Stimulated activated CD8-positive, alpha-beta memory T cell treated with anti-CD3 and anti-CD28 coated beads, Interleukin-15, amount 100 ng/mL, for 1 hour (primary cell): ENCODE measurements at places on chromosomes 5 and 9.

- DNase-seq, result no peak
These were observed 89.3 kb downstream of the NTRK2 start for GRCh38 chr9:84758817-84759216.

DNA sequence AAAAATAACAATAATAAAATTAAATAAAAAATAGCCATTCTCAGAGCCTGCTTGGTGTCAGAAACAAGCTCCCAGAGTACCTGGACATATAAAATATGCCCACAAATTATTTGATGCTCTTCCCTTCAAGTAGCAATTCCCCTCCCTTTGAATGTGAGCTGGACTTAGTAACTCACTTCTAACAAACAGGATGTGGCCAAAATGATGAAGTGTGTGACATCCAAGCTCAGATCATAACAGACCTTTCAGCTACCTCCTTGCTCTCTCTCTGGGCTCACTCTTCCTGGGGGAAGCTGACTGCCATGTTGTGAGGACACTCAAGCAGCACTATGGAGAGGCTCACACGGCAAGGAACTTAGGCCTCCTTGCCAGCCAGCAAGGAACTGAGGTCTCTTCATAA is 69.0 kb downstream of the SPRY4 start:
- DNase-seq, result no peak

GRCh38 chr5:64299805-64300204 is 134.2 kb downstream of the RNF180 start:
- DNase-seq, result no peak

DNA sequence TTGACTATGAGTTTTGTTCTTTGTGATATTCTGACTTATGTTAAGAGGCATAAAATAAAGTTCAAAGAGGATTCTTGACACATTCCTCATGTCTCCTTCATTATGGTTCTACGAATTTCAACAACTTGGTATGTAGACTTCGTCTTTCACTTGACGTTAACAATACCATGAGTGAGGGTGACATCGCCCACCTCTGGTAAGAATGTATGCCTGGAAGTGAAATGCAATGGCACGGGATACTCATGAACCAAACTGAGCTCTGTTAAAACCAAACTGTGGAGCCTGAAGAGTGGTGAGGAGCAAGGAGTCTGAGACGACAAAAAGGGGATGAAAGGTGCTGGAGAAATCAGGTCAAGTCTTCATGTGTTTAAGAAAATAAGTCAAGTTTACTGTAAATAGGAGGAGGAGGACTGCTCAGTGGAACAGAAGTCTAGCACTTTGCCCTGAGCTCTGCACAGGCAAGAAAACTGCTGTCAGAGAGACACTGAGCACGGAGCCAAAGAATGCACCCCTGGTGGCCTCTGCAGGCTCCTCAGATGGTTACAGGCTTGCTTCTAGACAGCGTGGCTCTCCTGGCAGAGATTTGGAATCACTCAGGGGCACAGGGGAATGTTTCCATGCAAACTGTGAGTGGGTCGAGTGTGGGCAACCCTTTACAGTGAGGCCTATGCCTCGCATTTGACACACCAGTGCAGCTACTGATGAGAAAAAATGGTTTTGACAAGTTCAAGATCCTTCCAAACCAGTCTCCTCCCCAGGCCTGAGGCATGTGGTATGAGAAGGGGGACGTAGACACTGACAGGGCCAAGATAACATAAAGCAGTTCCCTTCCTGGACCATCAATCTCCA is 470.1 kb downstream of the IRX1 start:
- DNase-seq, result no peak

- no peak for DNase-seq
These were observed 88.3 kb downstream of the RAB3C start for GRCh38 chr5:58671155-58671554.

- DNase-seq, result no peak
These were observed 35.1 kb downstream of the PWWP2A start for GRCh38 chr5:160084144-160084543.

- DNase-seq, result no peak
These were observed 128.3 kb upstream of the MOCS2 start for GRCh38 chr5:53237876-53238275.
